ENCODE measurements at places on chromosomes 1 and 21. TPM values are rescaled to one million over a fixed set of nuclear protein-coding genes. Genes with fewer than 3 reads are reported as not detected.

C1QB gene
- not detected for polyA plus RNA-seq

GRCh38 chr1:184409011-184409410, 22.2 kb downstream of the C1orf21 start:
- no peak for DNase-seq

DNA sequence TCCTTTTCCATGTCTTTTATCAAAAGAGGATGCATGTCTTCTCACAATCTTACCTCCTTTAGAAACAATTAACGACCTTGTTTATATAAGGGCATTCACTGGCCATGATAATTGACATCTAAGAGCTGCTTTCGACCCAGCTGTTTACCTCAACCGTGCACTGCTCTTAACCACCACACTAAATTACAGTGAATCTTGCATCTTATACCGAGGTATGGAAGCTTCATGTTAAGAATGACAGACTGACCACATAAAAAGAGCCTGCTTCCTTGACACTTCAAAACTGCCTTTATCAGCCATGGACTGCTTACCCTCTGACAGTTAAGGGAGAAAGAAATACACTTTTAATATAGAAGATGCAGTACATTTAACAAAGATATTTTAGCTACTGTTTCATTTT, 301.7 kb upstream of the LYPLAL1 start:
- DNase-seq = no peak

SERINC2 gene
- 13.8 TPM for polyA plus RNA-seq

CNST gene
- polyA plus RNA-seq = 13.1 TPM

SLC5A9 gene
- 0.07 TPM for polyA plus RNA-seq

GRCh38 chr1:25140073-25140797, 92.1 kb downstream of the SYF2 start:
- no peak for DNase-seq

DNA sequence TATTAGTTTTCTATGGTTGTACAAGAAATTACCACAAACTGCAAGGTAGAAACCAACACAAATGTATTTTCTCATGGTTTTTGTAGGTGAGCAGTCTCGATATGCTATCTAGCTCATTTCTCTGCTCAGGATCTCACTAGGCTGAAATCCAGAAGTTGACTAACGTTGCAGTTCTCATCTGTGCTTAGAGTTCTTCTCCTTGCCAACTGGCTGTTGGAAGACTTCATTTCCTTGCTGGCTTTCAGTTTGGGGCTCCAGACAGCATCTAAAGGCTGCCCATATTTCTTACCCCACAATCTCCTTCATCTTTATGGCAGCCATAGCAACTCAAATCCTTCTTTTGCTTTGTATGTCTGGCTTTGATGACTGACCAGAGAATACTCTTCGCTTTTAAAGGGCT, 362.6 kb upstream of the ADGRL4 start:
- no peak for DNase-seq

SPRR5 gene
- polyA plus RNA-seq = not detected

SPRR2E gene
- polyA plus RNA-seq = not detected

DNA sequence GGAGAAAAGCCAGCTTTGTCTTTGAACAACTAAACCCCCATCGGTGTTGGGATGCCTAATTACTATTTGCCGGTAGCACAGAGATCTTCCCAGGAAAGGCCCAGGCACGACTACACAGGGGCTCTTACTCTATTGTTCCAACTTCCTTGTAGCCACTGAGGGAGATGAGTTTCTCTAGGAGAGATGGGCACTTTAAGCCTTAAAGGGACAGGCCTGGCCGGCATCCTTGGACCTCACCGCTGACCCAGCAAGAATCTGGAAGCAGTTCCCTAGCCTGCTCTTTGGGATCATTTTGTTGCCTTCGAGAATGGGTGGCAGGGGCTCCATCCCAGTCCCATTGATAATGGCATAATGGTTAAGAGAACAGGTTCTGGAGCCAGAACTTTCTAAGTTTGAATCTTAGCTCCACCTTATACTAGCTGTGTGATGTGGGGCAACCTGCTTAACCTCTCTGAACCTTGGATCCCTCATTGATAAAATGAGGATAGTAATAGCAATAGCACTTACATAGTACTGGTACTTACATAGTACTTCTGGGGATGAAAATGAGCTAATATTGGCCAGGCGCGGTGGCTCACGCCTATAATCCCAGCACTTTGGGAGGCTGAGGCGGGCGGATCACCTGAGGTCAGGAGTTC, 239.1 kb upstream of the TMEM51 start:
- DNase-seq = no peak

PLA2G2F gene
- polyA plus RNA-seq = not detected

ZZZ3 gene
- 34.6 TPM for polyA plus RNA-seq

LCE6A gene
- polyA plus RNA-seq = not detected

GRCh38 chr1:203911806-203912205, 50.4 kb downstream of the SNRPE start:
- DNase-seq = peak; percentile 61

All from cardiac muscle cell (in vitro differentiated cells and primary cell).